NCI-H510A treated with DMSO at 0.1 percent for 48 hours (cell line): ENCODE measurements at places on chromosomes 2 and 18.

GRCh38 chr2:113886479-113887008, 3.3 kb upstream of the ACTR3 start:
- DNase-seq: no peak

- no peak for DNase-seq
These were observed 172 bp downstream of the PRKD3 start for GRCh38 chr2:37324536-37324785.

DNA sequence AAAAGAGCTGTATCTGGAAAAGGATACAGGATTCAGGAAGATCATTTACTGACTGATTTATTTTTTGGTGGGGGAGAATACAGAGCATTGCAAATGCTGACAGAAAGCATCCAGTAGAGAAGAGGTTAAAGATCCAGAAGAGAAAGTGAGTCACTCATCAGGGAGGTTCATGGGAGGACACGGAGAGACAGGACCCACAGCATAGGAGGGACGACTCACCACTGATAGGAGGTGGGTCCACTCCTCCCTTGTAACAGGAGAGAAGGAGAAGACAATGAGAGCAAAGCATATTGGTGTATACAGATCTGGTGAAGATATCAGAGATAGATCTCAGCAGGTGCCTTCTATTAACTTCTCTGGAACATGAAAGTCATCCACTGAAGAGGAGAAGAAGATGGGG, 142.4 kb upstream of the AQP4 start:
- DNase-seq: no peak

- DNase-seq: no peak
These were observed 40.6 kb downstream of the ACTR3 start for GRCh38 chr2:113930448-113930847.

DNA sequence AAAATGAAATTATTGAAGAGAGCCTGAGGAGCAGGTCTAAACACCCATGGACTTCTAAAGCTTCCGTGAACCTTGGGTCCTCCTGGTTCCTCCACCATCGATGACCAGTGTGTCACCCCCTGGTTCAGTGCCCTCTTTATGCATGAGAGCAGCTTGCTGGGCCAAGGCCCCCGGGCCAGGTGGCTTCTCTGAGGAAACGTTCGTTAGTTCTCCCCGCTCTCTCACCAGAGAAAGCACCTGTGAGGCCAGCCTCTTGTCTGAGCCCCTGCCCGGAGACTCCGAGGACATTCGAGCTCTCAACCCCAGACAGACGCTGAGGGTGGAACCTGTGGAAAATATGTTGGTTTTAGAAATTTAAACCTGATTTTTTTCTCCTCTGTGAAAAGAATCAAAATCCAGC, 92.4 kb downstream of the GLI2 start:
- no peak for DNase-seq
